HT-29 (cell line): ENCODE measurements at places on chromosomes 6 and 20. TPM values are rescaled to one million over a fixed set of nuclear protein-coding genes. Genes with fewer than 3 reads are reported as not detected.

GRCh38 chr20:43124241-43124640 lies 65.5 kb downstream of the PTPRT start:
- DNase-seq: no peak

GRCh38 chr6:118697554-118697953 lies 46.2 kb upstream of the CEP85L start:
- DNase-seq: peak; percentile 10

- DNase-seq: no peak
Measured at GRCh38 chr20:64080013-64080812, at the start of gene OPRL1. OPRL1 (plus strand) TSS chr20:64080082; CDS start chr20:64092721, 12,639 bp downstream.

MMP24 gene
- 5.7 and 6.3 TPM in 2 replicates for total RNA-seq

- DNase-seq: peak; percentile 57
Measured at GRCh38 chr20:11585752-11586352, 331.8 kb upstream of the BTBD3 start.

GPR6 gene
- total RNA-seq: not detected in 2 replicates

SLC17A2 gene
- total RNA-seq: not detected in 2 replicates

DNA sequence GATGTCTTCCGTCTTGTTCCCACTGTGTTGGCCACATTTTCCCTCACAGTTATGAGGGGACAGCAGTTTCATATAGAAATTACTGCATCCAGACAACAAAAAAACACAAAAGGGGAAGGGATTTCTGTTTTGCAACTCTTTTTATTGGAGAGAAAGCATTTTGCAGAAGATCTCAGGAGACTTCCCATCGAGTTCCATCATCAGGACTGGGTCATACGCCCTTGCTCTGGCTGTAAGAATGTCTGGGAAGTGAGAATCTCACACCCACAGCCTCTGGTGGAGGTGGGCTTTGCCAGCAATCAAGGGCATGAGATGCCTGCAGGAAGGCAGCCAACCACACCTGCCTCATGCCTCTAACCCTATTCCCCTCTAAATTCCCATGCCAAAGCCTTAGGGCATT lies 5.8 kb upstream of the IGF2R start:
- DNase-seq: no peak

ROS1 gene
- not detected in 2 replicates for total RNA-seq

DNA sequence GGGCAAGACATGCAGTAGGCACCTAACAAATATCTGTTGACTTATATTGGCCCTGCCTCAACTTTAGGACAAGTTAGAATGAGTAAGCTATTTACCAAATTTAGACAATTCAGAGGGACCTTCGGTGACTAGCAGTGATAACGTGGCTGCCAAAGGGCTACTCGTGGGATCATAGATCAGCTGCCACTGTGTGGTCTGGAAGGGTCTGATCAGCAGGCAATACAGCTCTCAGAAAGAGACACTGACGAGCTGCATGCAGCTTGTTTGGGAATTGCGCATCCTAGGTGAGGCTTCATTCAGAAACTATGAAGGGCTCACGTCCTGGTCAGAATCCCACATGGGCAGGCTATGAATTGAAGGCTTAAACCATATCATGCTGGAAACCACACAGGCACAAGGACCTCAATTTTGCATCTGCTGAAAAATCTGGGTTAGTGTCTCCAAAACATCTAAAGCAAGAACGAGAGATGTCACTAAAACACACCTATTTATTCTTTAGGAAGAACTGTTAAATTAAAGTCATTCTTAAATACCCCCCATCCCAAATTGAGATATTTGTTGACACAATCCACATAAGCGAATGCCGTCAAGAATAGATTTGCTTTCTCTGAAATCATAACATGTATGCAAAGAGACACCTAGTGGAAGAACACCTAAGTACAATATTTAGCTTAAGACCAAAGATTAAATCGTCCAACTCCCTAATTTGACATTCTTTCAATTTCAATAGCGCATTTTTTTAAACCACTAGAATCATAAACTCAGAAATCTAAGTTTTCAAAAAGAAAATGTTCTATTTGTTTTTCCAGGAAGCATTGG lies 79.6 kb downstream of the IPCEF1 start:
- DNase-seq: peak; percentile 27

DLK2 gene
- total RNA-seq: 0.10 and 0.34 TPM in 2 replicates

CRISP2 gene
- not detected in 2 replicates for total RNA-seq

OPRM1 gene
- not detected in 2 replicates for total RNA-seq

CRISP3 gene
- not detected in 2 replicates for total RNA-seq

GRCh38 chr6:169208011-169208410 lies 45.6 kb downstream of the THBS2 start:
- DNase-seq: no peak

GRCh38 chr6:75481936-75482593 lies 11.5 kb downstream of the FILIP1 start:
- DNase-seq: no peak

- no peak for DNase-seq
Measured at GRCh38 chr6:56088641-56089040, 158.7 kb downstream of the COL21A1 start.

RSPH9 gene
- total RNA-seq: not detected in 2 replicates

DNA sequence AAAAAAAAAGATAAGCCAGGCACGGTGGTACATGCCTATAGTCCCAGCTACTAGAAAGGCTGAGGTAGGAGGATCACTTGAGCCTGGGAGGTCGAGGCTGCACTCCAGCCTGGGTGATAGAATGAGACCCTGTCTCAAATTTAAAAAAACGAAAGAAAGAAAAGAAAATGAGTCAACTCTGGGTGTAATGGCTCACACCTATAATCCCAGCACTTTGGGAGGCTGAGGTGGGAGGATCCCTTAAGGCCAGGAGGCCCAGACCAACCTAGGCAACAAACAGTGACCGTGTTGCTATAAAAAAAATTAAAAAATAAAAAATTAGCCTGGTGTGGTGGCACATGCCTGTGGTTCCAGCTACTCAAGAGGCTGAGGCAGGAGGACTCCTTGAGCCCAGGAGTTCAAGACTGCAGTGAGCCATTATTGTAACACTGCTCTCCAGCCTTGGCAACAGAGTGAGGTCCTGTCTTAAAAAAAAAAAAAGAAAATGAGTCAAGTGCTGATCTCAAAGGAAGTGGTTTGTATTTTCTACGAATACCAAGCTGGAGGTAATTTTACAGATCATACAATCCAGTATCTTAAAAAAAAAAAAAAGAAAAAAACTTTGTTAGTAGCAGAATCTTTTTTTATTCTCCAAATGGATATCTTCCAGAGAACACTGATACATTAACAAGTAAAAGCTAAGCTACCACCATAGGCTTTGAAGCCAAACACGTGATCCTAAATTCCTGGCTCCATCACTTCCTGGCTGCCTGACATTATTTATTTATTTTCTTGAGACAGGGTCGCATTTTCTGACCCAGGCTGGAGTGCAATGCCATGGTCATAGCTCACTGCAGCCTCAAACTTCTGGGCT lies 5.7 kb downstream of the COMMD7 start:
- no peak for DNase-seq

DNA sequence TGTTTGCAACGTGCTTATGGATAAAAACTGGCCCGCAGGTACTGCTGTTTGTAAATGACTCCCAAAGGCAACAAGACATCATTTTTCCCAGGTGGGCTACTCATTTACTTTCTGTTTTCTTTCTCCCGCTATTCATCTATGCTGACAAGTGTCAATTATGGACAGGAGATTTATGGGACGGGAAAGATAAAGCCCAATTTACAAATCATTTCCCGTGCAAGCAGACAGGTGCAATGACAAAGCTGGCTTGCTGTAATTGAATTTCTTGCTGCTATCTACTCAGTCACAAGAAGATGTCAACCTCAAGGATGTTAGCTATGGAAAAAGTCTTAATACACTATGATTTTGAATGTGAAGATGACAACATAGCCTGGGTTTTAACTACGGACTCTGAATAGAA lies 125.5 kb downstream of the EPHA7 start:
- DNase-seq: no peak

DNA sequence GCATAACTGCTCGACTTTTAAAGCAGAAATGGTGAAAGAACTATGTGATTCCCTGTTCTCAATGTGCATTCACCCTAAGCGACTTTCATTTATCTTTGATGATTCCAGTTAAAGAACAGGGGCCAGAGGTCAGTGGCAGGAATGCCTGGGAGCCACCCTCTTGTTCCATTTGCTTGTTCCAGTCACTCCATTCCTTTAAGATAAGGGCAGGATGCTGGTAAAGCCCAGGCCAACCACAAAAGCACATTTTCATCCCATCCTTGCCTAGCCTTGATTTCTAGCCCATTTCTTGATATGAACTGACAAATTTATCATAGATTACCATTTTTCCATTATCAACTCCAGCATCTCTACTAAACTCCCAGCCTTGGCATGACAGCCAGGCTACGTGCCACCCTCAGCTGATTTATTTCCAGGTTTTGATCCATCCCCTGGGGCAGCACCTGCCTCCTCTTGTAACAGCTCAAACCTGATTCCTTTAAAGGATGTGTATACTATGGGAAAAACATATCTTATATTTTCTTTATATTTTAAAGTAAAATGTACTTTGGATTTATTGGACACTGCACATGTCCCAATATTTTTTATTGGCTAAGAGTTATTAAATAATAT lies 19.2 kb downstream of the HMGN3 start:
- DNase-seq: no peak

GRCh38 chr6:16174416-16175078 lies 45.7 kb downstream of the MYLIP start:
- DNase-seq: no peak

NKAIN4 gene
- not detected in 2 replicates for total RNA-seq

- DNase-seq: peak; percentile 28
Measured at GRCh38 chr6:44940367-44940766, 387.8 kb upstream of the RUNX2 start.

SPATA25 gene
- 7.1 and 10.4 TPM in 2 replicates for total RNA-seq

ASIP gene
- total RNA-seq: not detected in 2 replicates

TUBB1 gene
- total RNA-seq: 0.03 and 0.13 TPM in 2 replicates

DNA sequence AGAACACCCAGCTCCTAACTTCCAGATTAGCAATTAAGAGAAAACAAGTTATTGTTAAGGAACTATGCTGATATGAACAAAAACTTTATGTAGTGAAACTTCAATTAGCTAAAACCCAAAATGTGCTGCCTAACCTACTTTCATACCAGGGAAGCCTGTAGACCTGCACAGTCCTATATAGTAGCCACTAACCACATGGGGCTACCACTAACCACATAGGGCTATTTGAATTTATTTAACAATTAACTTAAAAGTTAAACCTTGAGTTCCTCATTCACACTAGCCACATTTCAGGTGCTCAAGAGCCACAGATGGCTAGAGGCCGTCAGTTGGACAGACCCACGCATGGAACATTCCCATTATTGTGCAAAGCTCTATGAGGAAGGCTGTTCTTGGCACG lies 72.4 kb upstream of the LAMP5 start:
- DNase-seq: no peak

MYBL2 gene
- total RNA-seq: 108 and 123 TPM in 2 replicates

UBD gene
- not detected in 2 replicates for total RNA-seq

KCNS1 gene
- total RNA-seq: not detected in 2 replicates

DNA sequence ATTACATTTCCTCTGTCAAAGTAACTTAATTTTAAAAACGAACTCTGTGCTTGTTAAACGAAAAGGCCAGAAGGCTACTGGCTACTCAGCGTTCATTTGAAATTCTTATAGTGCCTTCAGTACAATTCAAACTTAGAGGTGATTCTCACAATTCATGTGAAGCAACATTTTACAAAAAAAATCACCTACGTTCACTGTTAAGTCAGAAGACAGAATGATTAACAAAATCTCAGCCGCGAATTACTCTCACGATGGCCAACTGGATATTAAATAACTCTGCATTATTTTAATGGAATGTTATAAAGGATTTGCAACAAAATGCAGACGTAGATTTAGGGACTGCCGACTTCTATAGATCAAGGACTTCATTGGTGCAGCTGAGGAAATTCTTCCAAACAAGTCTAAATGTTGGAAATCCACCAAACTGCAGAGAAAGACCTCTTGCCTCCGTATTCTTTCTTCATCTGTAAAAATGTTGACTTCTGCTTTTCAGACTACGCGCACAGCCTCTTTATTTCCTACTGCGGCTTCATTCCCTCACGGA lies 1.6 kb upstream of the QKI start:
- DNase-seq: no peak

- DNase-seq: no peak
Measured at GRCh38 chr20:1346315-1346969, 17.5 kb upstream of the SDCBP2 start.

- DNase-seq: peak; percentile 62
Measured at GRCh38 chr20:34316196-34316814, 13.2 kb upstream of the AHCY start.

MYLK4 gene
- total RNA-seq: 0.03 and 0.08 TPM in 2 replicates

MEP1A gene
- 0.05 TPM in 1 of 2 replicates, not detected in the other for total RNA-seq

- DNase-seq: peak; percentile 73
Measured at GRCh38 chr20:31707994-31708735, 14.5 kb downstream of the BCL2L1 start.

DNA sequence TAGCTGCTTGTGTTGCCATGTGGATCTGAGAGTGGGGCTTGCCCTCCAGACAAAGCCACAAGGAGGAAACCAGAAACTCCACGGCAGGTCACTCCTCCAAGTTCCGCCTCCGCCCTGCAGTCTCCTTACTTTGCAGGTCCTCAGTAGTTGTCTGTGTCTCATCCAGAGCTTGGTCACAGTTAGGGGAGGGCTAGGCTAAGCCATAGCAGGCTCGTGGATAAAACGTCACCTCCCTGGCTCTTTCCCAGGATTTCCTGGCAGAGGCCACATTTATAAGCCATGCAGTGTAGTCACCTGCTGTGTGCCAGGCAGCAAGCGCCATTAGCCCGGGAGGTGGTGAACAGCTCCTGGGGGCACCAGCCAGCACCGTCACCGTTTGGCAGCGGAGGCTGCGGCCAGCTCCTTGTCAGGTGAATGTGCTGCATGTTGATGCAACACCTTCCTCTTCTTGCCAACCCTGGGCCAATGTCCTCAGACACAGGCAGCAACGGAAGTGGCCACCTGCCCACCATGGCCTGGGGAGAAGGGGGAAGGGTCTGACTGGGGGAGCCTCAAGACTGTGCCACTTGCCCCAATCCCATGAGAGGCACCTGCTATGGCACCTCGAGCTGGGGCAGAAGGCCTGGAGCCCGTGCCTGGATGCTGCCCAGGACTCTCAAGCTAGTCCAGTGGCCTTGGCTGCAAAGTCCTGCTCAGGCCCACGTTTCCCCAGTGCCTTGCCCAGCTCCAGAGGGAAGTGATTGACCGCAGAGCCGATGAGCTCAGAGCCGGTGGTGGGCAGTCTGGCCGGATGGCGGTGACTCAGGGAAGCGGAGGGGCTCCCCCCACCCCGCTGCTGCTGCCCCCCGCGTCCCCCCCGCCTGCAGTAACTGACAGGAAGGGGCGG lies 39.0 kb upstream of the SLCO4A1 start:
- DNase-seq: peak; percentile 89

DNA sequence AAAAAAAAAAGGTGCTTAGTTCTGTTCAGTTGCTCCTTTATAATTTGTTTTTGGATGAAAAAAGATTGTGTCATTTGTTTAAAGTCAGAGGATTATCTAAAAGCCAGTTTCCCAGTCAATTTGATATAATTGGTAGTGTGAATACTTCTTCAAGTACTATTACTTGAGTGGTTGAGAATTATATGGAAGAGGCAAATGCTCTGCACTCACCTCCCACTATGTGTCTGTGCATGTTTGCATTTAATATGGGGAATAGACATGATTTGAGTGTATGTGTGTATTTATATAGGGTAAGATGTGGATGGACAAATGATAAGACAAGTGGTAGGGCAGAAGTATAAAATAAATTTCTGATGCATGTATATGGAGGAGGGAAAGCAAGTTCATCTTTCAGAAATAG lies 15.8 kb downstream of the GJA1 start:
- no peak for DNase-seq

GRCh38 chr6:42295181-42295580 lies 77.5 kb upstream of the MRPS10 start:
- DNase-seq: no peak

- no peak for DNase-seq
Measured at GRCh38 chr6:34328969-34329368, 63.5 kb downstream of the NUDT3 start.

GRCh38 chr6:161058741-161059140 lies 67.2 kb downstream of the MAP3K4 start:
- no peak for DNase-seq
